ENCODE measurements at places on chromosomes 5 and 9.

GRCh38 chr5:3153226-3153858 is 401.9 kb upstream of the IRX2 start:
- no peak for DNase-seq

DNA sequence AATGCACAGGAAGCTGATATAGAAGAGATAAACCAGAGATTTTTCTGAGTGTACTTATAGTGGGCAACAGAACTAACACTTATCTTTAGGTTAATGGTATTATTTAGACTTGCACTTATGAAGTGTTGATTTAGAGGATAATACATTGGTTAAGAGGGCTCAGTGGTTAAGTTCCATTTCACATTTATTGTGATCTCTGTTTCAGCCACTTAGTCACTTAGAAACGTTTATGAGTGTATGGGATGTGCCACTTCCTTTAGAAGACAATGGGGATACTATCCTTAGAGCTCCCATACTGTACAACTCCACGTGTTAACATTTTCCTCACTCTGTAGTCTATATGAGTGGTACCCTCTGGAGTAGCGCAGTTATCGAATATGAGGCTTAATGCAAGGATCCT is 57.5 kb downstream of the PIP5K1B start:
- DNase-seq, result no peak

- DNase-seq, result no peak
These were observed 9.7 kb upstream of the MSMP start for GRCh38 chr9:35763803-35764202.

DNA sequence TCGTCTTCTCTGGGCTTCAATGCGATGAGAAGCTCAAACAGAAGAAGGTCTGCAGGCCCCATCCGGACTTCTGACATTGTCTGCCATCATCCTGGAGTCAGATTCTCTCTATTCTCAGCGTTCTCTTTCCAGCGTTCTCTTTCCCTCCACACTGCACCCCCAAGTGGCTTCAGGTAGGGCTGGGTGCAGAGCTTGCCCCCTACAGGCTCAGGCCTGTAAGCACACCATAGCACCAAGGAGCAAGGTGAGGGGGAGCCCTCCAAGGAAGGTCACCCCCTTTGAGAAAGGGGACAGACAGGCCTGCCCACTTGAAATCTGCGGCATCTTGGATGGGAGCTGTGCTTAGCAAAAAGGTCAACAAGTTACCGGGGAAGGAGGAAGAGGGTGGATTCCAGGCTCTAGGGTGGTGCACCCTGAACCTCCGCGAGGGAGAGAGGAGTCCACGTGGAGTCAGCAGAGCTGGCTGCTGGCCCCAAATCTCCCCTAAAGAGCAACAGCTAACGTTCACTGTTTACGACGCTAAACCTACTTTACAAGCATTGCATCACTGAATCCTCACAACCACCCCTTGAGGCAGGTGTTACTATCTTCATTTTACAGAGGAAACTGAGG is 27.5 kb downstream of the GPX3 start:
- no peak for DNase-seq

DNA sequence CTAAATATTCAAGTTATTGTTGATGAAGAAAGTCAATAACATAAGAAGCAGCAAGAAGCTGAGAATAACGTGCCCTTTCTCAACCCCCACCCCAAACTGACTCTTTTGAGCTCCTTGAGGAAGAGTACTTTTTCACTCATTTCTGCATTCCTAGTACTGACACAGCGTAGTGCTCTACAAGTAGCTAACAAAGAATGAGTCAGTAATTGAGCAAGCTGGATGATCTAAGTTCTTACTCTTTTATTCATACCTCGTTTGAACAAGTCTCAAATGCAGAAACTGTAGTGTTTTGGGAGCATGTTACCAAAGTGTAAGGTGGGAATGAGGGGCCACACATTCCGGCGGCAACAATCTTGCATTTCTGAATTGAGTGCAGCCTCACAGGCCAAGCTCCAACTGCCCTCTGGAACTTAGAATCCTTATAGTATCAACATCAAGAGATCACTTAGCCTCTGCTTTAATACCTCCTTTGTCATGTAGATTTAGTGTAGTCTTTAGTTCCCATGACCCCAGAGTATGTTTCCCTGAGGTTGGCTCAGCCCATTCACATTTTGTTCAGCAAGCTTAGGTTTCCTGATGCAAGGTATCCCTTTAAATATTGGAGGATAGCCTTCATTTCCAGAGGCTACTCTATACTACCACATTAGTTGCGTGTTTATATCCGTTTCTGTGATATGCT is 152.0 kb downstream of the PRR16 start:
- DNase-seq, result no peak

DNA sequence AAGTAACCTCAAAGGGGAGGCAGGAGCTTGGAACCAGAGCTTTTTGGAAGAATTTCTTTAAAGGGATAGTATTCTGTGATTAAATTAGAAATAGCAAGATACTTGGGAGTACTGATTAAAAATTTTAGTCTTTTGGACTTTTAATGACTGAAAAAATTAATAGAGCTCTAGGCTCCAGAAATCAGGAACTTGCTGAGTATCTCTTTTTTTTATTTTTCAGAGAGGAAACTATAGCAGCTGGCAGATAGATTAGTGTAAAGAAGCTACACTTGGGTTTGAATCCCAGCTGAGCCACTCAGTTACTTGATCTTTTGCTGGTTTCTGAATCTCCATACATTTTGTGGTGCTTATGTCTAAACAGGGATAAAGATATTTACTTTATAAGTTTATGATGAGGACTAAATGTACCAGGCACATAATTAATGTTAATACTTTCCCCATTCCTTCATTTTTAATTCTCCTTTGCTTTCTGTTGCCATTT is 94.2 kb upstream of the TNC start:
- DNase-seq, result no peak

GRCh38 chr5:639253-639530 is 27.1 kb downstream of the CEP72 start:
- no peak for DNase-seq

- no peak for DNase-seq
These were observed 18.1 kb downstream of the LARS1 start for GRCh38 chr5:146164382-146164781.

DNA sequence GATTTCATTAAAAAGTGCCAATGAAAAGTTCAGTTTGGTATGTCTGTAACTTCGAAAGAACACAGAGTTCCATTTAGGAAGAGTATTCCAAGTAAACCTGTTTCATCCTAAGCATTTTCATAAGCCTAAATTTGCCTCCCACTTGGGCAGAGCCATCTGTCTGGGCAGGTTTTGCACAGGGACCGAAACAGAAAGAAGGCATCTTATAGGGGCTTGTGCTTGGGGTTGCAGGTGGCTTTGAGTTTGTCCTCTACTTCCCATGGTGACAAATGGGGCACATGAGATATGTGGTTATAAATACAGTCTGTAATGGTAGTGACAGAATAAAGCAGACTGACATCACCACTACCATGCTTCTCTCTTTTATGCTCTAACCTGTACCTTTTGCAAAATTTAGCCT is 63.7 kb downstream of the MCTP1 start:
- DNase-seq, result no peak

GRCh38 chr9:35511453-35511852 is 21.5 kb downstream of the RUSC2 start:
- no peak for DNase-seq

- no peak for DNase-seq
These were observed 26.9 kb downstream of the INVS start for GRCh38 chr9:100125910-100126309.

GRCh38 chr5:34007621-34008600 is at the start of gene AMACR:
TSS of gene AMACR (minus strand) at chr5:34008050. CDS start at chr5:34008019, 31 bp downstream.
- peak; percentile 96 for DNase-seq

- DNase-seq, result no peak
These were observed 1990.5 kb downstream of the MAT2B start for GRCh38 chr5:165495829-165496380.

GRCh38 chr5:31382051-31382878 is 149.6 kb downstream of the DROSHA start:
- no peak for DNase-seq

DNA sequence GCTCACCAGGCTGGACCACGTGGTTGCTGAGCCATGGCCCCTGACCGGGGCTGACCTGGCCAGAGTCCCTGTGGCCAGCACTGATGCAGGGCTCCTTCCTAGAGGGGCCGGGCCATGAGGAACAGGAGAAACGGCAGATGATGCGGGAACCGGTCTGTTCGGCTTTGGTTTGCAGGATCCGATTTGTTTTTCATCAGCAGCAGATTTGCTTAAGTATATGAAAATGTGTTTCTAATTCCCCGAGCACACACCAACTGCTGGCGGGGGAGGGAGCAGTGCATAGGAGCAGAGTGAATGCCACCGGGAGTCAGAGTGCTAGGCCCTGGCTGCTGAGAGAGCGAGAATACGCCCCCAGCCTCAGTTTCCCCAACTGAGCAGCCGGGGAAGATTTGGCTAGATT is 13.6 kb downstream of the NTNG2 start:
- no peak for DNase-seq

- no peak for DNase-seq
These were observed 27.9 kb downstream of the ANXA1 start for GRCh38 chr9:73179589-73179988.

GRCh38 chr5:79886456-79886855 is 104.6 kb downstream of the MTX3 start:
- DNase-seq, result no peak

DNA sequence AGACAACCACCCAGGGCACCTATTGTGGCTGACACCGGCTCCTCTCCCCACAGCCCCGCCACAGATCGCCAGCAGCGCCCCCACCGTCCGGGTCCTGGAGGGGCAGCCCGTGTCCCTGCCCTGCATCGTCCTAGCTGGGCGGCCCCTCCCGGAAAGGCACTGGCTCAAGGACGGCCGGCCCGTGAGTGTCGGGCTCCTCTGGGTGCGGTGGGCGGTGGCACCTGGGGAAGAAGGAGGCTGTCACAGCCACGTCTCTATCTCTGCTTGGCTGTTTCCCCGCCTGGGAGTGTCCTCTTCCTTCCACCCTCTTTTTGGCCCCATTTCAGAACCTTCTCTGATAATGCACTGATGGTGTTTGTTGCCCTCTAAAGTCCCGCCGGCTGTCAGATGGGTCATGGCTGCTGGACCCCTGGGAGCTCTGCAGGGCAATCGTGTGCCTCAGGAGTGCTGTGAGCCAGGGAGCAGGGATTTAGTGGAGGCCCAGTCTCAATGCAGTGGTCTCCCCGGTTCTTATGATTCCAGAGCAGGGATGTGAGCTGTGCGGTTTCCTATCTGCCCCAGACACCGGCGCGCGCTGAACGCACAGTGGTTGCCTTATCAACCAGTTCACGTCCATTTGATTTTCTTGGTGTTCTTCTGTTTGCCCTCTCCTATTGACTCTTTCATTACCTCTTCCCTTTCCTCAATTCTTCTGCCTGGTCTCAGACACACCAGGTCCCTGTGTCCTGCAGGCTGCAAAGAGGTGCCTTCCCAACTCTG is 55.3 kb downstream of the HMCN2 start:
- no peak for DNase-seq

- DNase-seq, result no peak
These were observed 36.0 kb downstream of the DENND1A start for GRCh38 chr9:123893831-123894460.

GRCh38 chr9:102832814-102833213 is 162.3 kb upstream of the CYLC2 start:
- no peak for DNase-seq

All from mesenteric fat pad (tissue), 1 donor.